ENCODE measurements at places on chromosomes 1 and 21. TPM values are rescaled to one million over a fixed set of nuclear protein-coding genes. Genes with fewer than 3 reads are reported as not detected.

NGF gene
- 1.6 TPM for total RNA-seq

CR2 gene
- total RNA-seq, result not detected

CD53 gene
- not detected for total RNA-seq

SGIP1 gene
- 3.7 TPM for total RNA-seq

CLCA1 gene
- total RNA-seq, result not detected

SPRR1A gene
- total RNA-seq, result not detected

HUNK gene
- 0.67 TPM for total RNA-seq

ELAPOR1 gene
- 0.23 TPM for total RNA-seq

DNA sequence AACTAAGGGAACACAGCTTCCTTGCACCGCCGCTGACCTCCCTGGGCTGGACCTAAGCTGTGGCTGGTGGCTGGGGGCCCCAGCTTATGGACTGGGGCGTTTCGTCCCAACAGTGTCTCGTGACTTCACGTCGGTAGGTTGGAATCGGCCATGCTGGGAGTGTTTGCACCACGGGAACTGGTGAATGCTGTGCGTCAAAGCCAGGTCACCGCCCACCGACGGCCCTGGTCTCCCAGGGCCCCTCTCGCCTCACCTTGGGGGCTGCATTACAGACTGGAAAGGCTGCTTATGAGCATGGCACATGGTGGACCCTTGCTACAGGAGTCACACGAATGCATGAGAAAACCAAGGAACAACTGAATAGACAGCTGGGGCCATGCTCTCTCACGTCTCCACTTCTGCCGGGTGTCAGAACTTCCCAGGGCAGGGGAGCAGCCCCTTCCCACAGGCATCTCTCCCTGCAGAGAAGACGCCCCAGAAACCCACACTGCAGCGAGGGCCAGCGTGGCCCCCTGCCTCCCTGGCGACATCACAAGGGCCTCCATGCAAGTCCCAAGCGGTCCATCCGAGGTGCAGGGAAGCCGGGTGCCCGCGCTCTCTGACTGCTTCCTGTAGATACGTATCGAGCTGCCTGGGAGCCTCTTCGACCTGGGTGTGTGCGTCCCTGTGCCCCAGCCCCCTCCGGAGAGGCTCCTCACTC, 81.7 kb downstream of the SIK1 start:
- DNase-seq, result no peak

DNA sequence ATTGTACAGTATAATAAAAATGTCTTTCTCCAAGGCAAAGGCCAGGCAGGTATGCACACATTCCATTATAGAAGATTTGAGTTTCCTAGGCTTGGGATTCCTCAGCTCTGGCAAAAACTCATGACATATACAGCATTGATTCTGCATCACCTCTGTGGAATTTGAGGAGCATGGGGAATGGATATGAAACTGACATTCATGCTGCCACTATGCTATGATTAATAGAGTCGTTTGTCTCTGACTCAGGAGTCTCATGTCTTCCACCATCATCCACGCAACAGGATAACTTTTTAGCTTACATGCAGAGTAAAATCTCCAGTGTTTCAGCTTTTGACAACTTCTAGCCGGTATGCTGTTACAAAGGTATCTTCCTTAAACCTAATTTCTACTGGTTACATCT, 49.8 kb upstream of the ADORA3 start:
- no peak for DNase-seq

GRCh38 chr1:80375109-80375508, 1368.6 kb upstream of the ADGRL4 start:
- no peak for DNase-seq

DNA sequence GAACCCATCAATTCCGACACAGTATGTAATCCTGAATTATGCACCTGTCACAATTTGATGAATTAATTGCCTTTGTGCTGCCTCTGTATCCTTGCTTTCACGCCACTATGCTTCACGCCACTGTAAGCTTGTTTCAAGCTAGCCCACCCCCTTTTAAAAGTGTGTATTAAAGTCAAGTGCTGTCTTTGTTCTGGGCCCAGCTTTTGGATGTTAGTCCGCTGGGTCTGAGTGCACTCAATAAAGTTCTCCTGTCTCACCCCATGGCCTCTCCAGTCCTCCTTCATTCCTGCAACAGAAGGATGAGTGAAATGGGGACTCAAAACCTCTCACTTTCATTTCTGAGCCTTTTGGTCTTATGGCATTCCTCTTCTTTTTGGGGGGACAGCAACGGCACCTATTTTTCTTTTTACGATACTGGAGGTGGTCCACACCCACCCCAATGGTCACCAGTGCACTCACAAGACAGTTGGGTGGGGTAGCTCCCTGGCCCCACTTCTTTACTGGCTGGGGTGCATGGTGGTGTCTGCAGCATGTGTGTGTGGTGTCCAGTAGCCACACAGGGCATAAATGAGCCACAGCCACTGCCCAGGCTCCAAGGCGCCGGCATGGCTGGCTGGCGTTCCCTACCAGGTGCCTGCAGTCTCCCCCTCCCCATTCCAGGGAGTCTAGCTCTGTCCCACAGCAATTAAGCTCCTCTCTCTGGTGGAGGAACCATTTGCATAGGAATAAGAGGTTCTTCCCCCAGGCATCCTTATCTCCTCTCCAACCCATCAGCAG, 1.8 kb downstream of the THEM4 start:
- DNase-seq, result no peak

DNA sequence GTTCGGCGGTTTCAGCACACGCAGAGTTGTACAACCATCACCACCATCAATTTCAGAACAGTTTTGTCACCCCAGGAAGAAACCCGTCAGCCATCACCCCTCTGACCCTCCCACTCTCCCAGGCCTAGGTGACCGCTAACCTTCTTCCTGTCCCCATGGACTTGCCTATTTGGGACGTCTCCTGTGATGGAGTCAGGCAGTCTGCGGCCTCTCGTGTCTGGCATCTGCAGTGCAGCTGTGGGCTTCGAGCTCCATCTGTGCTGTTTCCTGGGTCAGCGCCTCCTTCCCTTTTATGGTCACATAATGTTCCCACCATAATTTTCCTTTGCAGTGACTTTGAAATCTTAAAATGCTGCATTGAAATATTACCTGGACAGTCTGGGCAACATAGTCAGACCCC, 24.4 kb downstream of the SLC45A1 start:
- DNase-seq, result no peak

DNA sequence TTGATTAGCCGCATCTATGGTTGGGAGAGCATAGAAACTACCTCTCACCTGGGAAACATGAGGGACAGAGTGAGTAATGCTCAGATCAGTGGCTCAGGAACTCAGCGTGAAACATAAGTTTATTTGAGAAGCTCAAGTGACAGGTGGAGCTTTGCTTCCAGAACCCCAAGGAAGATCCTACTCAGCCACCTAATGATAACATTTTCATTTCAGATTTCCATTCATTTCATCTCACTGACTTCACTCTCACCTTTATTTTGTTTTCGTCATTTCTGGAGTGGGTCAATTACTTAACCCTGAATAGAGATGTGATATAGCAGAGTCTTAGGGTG, 145.5 kb upstream of the DUSP10 start:
- DNase-seq, result no peak
